ENCODE measurements at places on chromosomes 11 and 22.

- DNase-seq, result peak; percentile 57
Measured at GRCh38 chr11:124070915-124071622, 29.9 kb upstream of the OR10G7 start.

DNA sequence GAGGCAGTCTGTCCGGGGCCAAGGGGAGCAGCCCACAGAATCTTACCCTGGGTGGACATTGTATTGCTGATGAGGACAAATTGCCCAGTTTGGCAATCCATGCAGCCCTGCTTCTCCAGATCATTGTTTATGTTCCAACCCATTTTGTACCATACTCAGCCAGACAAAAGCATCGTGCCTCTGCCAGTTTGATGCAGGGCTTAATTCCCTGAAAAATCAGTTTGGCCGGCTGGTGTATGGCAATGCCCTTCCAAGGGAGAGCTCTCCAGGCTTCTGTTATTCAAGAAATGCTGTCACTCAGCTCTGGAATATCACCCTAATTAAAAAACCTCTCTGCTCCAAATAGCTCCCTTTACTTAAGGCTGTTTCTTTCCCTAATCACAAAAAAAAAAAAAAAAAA lies 697.7 kb downstream of the TBC1D22A start:
- no peak for DNase-seq

- peak; percentile 56 for DNase-seq
Measured at GRCh38 chr11:73950869-73951710, at the start of gene DNAJB13. Gene DNAJB13, plus strand, starts transcription at chr11:73951026. Its CDS starts 44 bp downstream, at chr11:73951070.

GRCh38 chr22:18091916-18092526 lies 14.2 kb downstream of the PEX26 start:
- no peak for DNase-seq

DNA sequence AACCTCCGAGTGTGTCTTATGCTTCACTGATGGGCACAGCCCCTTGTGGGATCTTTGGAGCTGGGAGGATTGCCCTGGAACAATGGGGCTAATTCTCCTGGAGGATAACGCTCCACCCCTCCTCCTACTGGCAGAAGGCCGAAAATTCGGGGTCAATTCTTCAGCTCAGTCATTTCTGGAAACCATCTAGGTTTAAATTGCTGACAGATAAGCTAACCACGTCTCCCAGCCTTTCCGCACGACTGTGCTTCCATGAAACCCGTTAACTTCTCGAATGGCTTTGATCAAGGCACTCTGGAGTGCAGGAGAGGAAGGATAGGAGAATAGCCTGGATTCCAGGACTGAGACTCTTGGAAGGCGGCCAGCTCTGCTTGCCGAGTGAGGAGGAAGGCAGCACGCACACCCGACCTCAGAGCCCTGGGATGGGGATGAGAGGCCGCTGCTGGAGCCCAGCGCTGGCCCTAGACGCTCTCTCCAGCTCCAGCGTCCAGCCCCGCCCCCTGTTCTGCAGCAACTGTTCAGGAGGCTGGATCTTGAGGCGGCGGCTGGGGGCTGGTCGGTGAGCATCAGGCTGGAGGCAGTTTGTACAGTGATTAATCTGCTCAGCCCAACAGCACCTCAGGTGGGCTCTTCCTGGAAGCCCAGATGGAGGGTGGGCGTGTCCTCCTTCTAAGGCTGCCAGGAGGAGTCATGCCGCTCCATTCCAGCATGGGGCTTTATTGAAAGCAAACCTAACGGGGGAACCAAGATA lies 176.7 kb upstream of the NCAM1 start:
- peak; percentile 0 for DNase-seq

DNA sequence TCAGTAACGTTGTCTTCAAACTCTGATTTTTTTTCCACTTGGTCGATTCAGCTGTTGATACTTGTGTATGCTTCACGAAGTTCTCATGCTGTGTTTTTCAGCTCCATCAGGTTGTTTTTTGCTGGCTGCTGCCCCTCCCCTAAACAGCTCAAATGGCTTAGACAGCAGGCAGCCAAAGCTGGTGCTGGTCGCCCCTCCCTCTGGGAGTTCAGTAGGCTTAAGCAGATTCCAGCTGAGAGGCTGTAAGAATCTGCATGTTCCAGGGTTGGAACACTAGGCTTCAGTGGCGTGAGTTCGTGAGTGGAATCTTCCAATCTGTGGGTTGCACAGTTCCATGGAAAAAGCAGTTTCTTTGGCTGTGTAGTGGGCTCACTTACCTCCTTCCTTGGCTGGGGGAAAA lies 10.3 kb upstream of the FIBIN start:
- no peak for DNase-seq

- DNase-seq, result no peak
Measured at GRCh38 chr22:48942698-48943566, 884.7 kb downstream of the BRD1 start.

DNA sequence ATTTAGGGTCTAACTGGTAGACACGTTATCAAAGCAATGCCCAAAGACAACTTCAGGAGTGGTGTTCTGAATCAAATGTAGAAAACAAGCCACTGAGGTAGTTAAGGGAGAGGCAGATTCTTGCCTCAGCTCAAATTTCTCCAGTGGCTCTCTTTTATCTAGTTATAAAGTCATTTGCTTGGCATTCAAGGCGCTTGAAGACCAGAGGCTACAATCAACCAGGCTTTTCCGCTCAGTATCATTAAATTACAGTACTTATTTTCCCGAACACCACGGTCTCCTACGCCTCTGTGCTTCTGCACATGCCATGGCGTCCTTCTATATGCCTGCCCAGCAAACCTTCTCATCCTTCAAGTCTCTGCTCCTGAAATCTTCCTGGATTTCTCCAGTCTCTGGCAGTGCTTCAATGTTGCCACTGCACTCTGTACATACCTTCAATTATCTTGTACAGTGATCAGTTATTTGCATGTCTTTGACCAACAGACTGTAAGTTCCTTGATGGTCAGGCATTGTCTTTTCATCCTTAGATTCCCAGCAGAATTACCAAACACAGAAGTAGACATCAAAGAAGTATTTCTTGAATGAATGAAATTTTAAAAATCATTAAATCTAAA lies 1.4 kb downstream of the POGLUT3 start:
- no peak for DNase-seq

DNA sequence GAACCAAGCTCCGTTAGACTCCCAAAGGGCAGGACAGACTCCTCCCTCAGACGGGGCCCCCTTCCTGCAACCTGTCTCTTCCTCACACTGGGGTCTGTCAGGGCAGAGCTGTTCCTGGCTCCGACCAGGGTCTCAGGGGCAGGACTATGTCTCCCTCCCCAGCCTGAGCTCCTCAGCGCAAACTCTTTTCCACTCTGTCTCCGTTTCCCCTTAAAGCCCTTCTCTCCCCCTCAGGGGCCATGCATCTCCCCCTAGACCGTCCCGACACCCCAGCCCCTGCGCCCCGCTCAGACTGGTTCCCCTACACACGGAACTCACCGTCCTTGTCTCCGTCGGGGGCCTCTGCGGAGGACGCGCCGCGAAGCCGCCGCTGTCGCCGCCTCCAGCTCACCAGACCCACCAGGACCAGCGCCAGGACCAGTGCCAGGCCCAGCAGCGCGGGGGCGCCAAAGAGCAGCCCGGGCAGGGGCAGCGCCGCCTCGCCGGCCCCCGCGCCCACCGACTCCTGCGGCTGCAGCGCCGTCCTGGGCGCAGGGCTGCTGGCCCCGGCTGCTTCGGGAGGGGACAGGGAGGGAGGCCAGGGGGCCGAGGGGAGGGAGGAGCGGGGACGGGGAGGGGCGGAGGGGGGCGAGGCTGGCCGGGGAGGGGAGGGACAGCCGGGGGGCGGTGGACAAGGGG lies 684 bp downstream of the TNFRSF13C start:
- DNase-seq, result no peak

- DNase-seq, result no peak
Measured at GRCh38 chr11:35047769-35048168, 91.2 kb upstream of the CD44 start.

GRCh38 chr11:109166441-109166840 lies 255.5 kb upstream of the C11orf87 start:
- no peak for DNase-seq

DNA sequence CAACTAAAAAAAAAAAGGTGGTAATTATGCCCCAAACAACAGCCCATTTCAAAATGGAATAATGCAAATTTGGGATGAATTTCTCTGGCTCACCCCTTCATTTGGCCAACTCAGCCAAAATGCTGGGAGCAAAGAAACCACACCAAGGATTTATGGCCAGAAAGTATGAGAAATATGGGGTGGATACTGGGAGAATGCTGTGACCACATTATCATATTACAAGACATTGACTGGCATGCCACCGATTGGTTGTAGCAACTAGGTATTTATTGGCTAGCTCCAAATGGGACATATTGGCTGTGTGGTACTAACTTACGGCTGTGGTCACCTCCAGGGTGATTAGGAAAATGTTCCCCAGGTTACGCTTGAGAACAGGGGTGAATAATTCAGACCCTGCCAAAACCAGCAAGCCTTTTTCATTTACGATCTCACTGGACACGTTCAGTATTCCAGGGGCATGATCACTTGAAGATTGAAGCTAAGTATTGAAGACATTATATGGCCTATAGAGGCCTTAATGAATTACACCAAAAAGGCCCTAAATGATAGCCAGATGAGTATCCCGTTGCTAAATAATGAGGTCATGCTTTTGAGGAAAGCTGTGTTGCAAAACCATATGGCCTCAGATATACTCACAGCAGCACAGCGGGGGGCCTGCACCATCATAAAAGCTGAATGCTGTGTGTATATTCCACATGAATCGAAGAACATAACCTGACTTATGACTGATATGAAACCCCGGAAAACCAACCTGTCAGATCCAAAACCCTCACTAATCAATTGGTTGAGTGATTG lies 3.8 kb upstream of the FDX1 start:
- peak; percentile 94 for DNase-seq

- DNase-seq, result no peak
Measured at GRCh38 chr11:61603667-61604066, 22.8 kb upstream of the SYT7 start.

- DNase-seq, result no peak
Measured at GRCh38 chr22:49776891-49777290, 50.8 kb downstream of the BRD1 start.

DNA sequence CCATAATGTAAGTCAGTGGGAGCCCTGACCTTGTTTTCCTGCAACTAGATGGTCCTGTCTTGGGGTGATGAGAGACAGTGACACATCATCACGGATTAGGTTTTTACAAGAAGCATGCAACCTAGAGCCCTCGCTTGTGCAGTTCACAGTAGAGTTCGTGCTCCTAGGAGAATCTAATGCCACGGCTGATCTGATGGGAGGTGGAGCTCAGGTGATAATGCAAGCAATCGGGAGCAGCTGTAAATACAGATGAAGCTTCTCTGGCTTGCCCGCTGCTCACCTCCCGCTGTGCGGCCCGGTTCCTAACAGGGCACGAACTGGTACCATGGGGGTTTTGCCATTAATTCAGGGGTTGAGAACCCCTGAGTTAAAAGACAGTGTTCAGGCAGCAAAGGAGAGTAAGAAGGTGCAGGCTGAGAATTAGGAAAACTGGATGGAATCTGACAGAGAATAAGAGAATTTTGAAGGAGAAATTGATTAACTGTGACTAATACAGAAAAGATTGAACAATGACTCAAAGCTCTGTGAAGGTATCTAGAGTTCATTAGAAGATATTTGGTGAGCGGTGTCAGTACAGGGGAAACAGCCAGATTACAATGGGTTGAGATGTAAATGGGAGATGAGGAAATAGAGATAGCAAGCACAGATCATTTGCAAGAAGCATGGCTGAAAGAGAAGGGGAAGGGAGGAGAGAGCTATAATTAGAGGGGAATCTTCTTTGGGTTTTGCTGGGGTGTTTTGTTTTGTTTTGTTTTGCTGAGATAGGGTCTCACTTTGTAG lies 21.0 kb downstream of the WEE1 start:
- no peak for DNase-seq

DNA sequence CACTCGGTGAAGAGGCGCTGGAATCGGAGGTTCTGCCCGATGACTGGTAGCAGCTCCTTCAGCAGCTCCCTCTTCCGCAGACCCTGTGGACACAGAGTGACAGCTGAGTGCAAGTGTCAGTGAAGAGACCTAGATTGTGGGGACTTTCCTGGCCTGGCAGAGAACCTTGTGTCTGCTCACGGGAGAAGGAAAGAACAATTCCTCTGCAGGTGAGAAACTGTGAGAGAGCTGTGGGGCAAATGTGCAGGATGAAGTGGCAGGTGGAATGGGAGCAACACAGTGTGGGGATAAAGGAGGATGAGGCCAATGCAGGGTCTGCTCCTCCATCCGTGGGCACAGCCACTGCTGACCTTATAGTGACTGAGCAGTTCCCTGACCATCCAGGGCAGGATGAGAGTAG lies 40.0 kb upstream of the CLTCL1 start:
- DNase-seq, result no peak

DNA sequence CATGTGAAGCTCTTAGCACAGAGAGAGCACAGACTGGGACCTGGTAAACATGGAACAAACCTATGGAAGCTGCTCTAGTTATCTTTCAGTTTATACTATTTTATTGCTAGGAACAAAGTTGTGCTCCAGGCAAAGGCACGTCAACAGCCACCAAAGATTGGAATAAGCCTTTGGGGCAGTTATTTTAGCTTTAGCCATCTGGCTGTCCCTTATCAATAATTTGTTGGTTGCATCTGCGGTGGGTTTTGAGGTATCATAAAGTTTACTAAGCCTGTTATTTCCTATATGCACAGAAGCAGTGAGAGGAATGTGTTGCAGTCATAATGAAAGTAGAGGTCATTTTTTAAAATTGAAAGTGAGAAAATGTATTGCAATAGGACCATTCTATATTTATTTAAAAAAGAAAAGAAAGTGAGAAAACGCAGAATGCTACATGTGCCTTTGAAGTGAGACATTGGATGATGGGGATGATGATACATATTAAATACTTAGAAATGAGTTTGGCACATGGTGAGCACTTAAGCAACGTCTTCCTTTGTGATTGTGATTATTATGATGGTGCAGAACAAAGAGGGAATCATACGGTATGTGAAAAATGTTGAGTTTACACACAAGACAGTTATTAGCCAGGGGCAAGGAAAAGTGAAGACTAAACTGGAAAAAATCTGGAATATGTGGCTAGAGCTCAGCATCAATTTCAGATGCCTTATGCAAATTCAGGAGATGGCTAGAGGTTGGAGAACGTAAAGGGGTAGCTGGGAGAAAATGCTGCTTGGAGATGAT lies 58.3 kb downstream of the PRR5L start:
- no peak for DNase-seq

DNA sequence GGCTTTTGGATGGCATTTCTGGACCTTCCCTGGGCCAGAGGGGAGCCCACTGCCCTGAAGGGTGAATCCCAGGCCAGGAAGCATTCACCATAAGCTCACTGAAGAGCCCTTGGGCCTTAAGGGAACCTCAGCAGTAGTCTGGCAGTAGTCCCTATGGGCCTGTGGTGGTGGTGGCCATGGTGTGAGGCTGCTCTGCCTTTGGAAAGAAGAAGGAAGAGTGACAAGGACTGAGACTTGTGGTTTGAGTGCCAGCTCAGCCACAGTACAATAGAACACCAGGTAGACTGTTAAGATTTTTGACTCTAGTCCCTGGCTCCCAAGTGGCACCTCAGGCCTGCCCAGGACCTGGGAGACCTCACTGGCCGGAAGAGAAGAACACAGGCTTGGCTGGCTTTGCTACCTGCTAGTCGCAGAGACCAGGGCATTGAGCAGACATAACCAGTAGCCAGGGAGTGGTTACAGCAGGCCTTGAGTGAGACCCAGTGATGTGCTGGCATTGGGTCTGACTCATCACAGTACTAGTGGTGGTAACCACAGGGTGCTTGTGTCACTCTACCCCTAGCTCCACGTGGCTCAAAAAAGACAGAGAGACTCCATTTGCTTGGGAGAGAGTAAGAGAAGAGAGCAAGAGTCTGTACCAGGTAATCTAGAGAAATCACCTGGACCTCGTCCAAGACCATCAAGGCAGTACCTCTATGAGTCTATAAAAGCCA lies 259.8 kb upstream of the BLID start:
- DNase-seq, result peak; percentile 55

All from brain microvascular endothelial cell (primary cell).